ENCODE measurements at places on chromosomes 4 and X.
A peak's percentile ranks its signal among the peaks of the same experiment; 100 is the strongest.

DNA sequence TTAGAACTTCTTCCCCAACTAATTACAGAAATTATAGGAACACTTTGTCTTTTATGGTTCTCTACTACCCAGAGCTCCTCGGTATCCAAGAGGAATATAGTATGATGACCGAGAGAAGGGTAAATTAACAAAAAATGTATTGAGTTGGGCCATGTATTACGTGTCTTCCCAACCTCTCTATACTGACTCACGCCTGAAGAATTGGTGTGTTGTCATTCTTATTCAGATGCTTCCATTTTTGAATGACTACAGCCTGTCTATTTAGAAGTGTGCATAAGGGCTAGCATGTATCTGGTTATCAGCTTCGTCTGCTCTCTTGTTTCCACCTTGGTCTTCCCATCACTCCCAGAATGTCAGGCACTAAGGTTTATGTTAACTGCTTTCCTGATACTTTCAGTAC, 24.5 kb upstream of the SCD5 start:
- no peak for DNase-seq

DNA sequence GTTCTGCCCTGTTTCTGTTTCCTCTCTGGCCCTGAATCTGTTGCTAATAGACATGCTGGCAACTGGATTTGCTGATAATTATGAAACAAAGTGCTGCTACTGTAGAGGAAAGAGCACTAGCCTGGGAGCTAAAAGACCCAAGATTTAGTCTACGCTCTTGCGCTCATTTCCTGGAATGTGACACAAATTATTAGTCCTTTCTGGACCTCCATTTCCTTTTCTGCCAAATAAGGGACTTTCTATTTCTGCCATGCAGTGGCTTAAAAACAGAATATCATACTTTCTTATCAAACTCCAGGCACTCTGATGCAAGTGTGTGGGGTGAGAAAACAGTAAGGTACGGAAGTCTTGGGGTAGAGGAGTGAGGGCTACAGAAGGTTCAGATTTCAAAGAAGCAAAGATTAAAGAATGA, 48.3 kb upstream of the GPR174 start:
- DNase-seq: no peak

- DNase-seq: no peak
Observed at GRCh38 chrX:40326186-40326965, 228.6 kb upstream of the BCOR start.

GRCh38 chrX:42824541-42824940, 46.6 kb upstream of the PPP1R2C start:
- no peak for DNase-seq

GRCh38 chr4:140090215-140090731, 63.7 kb downstream of the MAML3 start:
- DNase-seq: no peak

- DNase-seq: no peak
Observed at GRCh38 chr4:165331359-165331758, 3.9 kb downstream of the MSMO1 start.

- no peak for DNase-seq
Observed at GRCh38 chr4:77695774-77696173, 90.2 kb downstream of the CXCL13 start.

GRCh38 chr4:39326468-39326977, 39.6 kb downstream of the RFC1 start:
- DNase-seq: no peak

GRCh38 chr4:130403221-130403620, 1307.3 kb downstream of the C4orf33 start:
- no peak for DNase-seq

DNA sequence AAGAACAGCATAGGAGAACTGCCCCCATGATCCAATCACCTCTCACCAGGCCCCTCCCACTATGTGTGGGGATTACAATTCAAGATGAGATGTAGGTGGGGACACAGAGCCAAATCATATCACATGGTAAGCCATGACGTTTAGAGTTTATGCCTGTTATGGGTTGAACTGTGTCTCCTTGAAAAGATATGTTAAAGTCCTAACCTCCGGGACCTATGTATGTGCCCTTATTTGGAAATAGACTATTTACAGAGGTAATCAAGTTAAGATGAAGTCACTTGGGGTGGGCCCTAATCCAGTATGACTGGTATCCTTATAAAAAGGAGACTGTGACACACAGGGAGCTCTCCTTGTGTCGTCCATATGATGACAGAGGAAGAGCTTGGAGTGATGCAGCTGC, 25.2 kb upstream of the SLC2A9 start:
- DNase-seq: no peak

- DNase-seq: peak; percentile 48
Observed at GRCh38 chr4:19224820-19225219, 1026.9 kb upstream of the SLIT2 start.

DNA sequence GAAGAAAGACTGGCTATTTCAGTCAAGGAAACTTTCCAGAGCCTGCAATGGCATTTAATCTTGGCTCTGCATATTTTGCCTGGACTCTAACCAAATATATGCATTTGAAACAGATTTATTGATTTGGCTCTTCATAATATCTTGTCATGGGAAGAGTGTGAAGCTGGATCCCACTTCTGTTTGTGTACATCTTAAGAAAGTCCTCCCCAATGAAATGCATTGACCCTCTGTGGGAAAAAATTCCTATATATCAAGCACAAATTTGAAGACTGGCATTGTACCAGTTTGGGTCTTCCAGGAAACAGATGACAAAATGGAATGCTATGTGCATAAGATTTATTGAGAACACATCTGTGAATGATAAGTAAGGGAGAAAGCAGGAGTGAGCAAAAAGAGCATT, 897.3 kb upstream of the TENM3 start:
- no peak for DNase-seq

GRCh38 chrX:105468741-105469140, 248.2 kb upstream of the TEX13A start:
- DNase-seq: no peak

DNA sequence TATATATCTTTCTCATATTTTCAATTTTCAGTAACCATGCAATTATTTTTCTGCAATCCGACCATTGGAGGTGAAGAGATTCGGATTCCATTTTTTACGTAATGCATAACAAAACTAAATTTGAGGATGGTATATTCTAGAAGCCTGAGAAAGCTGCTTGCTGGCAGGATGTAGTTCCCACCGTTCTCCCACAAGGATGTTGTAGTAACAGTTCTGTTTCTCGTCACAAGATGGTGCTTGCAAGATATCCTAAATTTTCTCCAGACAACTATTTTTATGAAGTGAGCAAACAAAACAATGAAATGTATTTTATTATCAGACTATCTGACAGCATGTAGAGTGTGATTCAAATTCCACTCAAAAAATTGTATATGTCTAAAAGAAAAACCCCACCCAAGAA, 10.7 kb downstream of the PWWP3B start:
- DNase-seq: no peak

DNA sequence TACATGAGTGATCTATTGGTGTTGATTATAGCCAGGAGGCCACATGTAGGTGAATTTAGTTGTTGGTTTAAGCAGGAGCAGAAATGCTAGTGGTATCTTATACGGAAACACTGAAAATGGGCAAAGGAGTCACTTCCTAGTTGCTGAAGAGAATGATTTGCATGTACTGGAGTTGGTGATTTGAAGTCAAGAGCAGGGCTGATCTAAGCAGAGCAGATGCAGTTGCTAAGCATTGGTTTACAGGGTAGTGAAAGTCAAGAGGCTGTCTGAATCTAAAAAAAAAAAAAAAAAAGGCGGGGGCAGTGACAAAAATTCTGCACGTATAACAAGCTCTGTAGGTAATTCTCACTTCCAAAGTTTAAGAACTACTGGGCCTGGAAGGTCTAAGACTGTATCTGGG, 90.4 kb upstream of the HPRT1 start:
- no peak for DNase-seq

- DNase-seq: no peak
Observed at GRCh38 chrX:111917591-111917990, 41.6 kb downstream of the TRPC5OS start.

- DNase-seq: no peak
Observed at GRCh38 chr4:80948995-80949394, 81.5 kb upstream of the BMP3 start.

GRCh38 chr4:7145291-7145934, 46.9 kb upstream of the SORCS2 start:
- no peak for DNase-seq

DNA sequence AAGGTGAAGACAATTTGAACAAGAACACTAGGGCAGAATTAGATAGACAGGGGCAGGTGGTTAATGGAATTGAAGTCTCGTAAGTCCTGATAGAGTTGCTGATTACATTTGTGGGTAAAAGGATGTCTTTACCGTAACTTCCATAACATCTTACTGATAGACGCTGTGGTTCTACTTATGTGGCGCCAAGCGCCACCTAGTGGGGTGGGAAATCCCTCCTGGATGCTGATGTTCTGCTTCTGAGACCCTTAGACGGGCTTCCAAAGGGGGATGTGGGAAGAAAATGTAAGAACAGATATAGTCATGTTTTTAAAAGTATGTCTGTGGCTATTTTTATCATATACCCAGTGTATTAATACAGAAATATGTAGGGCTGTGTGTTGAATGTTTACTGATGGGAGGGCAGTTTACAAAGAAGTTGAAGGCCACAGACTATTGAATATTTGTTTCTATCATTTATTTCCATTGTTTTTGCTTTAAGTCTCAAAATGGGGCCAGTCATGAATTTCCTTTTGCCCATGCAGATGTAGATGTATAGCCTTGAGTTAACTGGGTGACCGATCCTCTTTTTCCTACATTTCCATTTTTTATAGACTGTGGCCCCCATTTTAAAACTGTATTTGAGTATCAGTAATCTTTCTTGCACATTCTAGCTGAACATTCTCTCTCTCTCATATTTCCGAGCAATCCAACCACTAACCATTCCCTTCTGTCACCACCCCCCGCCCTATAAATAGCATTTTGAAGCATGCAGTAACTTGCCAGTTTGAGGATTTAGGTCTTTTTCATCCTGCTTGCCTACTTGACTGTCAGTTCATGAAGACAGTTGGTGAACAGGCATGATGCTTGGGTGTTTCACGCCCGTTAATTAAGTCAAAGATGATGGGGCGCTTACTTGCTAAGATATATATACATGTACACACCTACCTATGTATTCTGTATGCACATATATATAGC, 12.1 kb upstream of the TLR8 start:
- DNase-seq: no peak

DNA sequence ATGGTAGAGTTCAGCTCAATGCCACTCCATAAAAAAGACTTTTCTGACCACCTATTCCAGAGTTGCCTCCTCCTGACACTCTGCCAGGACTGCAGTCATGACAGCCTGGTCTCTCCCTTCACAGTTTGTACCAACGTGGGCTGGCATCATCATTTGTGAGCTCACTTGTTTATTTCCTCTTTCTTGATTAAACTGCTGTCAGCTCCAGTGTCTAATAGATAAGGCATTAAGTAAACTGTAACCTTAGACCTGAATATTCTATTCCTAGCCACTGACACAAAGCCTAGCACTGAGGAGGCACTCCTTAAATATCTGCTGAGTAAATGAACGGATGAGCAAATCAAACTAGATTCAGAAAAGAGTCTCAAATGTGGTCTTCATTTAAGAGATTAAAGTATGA, 48.7 kb downstream of the DDX60 start:
- DNase-seq: no peak

DNA sequence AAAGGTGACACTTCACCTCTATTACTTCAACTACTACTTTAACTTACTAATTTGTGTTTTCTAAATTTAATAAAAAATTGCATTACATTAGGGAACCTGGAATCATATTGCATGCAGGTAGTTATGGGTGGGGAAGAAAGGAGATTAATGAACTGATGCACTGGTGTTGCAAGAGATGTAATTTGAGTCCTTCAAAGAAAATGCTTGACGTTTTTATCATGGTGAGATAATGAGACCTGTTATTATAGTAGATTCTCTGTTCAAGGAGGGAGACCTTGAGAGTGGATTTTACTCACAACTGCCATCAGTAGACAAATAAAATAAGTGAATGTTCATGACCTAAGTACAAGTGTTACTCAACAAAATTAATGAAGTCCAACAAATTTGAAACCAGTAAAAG, 26.4 kb upstream of the MED14 start:
- DNase-seq: no peak

DNA sequence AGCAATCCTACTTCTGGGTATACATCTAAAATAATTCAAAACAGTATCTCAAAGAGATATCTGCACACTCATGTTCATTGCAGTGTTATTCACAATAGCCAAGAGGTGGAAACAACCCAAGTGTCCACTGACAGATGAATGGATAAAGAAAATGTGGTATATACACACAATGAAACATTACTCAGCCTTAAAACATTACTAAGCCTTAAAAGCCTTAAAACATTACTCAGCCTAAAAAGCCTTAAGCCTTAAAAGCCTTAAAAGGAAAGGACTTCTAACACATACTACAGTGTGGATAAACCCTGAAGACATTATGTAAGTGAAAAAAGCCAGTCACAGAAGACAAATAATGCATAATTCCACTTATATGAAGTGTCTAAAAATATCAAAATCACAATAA, 40.3 kb upstream of the TFDP3 start:
- no peak for DNase-seq

DNA sequence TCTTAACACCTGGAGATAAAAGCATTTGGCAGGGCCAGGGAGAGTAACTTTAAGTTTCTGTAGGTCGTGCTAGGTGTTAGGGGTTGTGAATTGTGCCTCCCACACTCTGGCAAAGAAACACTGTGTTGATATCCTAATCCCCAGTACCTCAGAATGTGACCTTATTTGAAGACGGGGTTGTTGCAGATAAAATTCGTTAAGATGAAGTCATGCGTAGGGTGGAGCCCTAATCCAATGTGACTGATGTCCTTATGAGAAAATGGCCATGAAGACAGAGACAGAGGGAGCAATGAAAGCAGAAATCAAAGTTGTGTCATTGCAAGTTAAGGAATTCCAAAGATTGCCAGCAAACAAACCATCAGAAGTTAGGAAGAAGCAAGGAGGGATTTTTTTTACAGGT, 40.5 kb upstream of the BBS12 start:
- no peak for DNase-seq

GRCh38 chrX:1207496-1208025, 4.9 kb downstream of the CRLF2 start:
- DNase-seq: no peak

DNA sequence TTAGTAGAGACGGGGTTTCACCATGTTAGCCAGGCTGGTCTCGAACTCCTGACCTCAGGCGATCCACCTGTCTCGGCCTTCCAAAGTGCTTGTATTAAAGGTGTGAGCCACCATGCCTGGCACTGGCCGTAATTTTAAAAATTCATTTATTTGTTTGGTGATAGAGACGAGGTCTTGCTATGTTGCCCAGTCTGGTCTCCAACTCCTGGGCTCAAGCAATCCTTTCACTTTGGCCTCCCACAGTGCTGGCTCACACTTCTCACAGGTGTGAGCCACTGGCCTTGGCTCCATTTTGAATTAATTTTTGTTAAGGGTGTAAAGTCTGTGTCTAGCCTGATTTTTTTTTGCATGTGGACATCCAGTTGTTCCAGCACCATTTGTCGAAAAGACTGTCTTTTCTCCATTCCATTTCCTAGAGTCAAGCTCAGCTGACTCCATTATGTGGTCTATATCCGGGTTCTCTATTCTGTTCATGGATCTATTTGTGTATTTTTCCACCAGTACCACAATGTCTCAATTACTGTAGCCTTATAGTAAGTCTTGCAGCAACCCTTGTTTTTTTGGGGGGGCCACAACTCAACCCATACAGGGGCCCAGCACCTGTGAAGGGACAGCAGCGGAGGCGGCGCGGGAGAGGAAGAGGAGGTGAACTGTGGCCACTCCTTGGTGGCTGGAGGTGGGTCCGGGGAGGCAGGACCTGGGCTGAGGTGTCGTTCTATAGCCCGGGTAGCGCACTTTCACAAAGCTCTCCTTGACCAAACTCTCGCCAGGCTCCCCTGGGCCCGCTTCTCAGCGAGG, 1.5 kb upstream of the NSD2 start:
- DNase-seq: no peak

Measured in NCI-H1417 treated with DMSO at 0.1 percent for 48 hours (cell line).